ENCODE measurements at places on chromosomes 2 and 18.

DNA sequence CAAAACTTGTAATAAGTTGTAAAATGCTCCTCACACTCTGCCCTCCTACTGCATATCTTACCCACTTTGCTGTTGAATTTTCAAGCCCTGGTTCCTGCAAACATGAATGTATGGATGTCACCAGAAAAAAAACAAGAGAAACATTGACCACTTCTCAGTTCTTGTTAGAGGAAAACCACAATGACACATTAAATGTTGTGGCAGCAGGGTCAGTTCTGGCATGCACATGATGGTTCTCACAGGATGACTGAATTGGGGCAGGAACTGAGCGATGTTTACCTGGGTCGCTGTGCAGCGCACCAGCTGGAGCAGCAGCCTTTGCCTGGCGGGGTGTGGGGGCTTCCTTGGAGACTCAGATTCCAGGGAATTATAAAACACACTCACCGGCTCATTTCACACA, 14.0 kb upstream of the PRKCE start:
- no peak for DNase-seq

- no peak for DNase-seq
Observed at GRCh38 chr2:134336352-134336751, 82.5 kb downstream of the MGAT5 start.

- DNase-seq: no peak
Observed at GRCh38 chr2:81853341-81853740, 1548.8 kb upstream of the LRRTM1 start.

DNA sequence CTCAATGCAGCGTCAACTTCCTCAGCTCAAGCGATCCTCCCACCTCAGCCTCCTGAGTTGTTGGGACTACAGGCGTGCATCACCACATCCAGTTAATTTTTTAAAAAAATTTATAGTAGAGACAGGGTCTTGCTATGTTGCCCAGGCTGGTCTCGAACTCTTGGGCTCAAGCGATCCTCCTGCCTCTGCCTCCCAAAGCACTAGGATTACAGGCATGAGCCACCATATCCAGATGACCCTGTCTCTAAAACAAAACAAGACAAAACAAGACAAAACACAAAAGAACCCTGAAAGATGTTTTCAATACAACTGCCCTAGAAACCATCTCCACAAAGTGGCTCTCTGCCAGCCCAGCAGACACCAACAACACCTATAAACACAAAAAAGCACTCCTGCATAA, 31.4 kb downstream of the ANKRD29 start:
- no peak for DNase-seq

DNA sequence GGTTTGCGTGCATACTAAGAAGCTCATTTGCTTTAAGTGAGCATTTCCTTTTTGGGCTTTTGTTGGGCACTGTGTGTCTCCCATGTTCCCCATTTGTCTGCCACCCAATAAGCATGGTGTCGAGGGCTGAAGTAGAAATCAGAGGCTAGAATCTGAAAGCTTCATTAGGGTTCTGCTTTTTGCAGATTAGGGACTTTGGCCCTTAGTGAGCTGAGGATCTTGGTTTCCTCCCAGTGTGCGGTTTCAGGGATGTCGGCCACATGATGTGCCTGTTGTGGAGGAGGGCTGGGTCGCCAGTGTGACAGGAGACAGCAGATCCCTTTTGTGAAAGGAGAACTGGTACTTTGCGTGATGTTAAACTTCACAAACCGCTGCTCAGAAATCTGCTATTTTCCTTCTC, 41.1 kb downstream of the PLEKHB2 start:
- no peak for DNase-seq

DNA sequence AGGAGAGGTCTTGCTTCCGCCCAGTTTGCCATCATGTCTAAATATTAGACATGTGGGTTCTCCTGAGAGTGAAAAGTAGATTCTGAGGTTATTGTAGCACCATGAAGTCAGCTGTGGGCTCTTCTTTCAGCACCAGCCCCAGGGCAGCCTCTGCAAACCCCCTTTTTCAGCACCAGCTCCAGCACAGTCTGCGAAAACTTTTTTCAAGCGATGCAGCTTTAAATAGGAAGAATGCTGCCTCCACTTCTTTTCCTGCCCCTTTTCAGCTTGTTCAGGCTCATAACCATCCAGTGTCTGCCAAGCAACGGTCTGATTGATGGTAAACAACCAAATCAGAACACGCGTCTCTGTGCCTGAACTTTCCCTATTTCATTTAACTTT, at the start of gene COL5A2:
Gene COL5A2, minus strand, starts transcription at position 192 of the 381 bp plus-strand sequence. Its CDS starts 157 bp downstream, at position 35.
- no peak for DNase-seq

DNA sequence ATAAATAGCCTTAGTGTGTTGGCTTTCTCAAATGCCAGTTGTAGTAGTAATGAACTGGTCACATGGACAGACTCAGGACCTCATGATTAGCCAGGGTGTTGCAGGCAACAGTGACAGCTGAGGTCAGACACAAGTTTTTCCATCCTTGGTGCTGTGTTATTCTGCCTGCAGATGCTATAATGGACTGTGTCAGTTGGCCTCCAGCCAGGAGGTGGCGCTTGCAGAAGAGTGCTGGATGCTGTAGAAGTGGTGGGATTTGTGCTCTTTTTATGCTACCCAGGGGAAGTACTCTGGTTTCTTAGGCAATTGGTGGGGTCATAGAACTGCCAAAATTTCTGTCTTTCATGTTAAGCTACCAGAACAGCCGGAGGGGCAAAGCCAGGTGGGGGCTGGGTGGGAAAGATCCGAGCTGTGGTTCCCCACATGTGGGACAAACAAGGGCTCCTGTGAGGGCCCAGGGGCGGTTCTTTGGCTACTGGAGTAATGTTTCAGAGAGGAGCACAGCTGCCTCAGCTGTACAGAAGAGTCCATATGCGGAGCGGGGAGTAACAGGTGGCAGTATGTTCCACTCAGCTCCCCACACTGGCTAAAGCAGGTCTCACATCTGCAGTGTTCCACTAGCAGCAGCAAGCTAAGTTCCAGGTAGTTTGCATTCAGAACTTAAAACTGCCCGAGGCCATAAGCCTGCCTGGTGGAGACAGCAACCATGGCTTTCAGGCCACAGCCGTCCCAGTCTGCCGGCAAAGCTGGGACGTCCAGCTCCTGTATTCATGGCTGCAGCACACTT, 104.4 kb downstream of the GULP1 start:
- no peak for DNase-seq

GRCh38 chr2:239866350-239866749, 158.8 kb downstream of the NDUFA10 start:
- no peak for DNase-seq

DNA sequence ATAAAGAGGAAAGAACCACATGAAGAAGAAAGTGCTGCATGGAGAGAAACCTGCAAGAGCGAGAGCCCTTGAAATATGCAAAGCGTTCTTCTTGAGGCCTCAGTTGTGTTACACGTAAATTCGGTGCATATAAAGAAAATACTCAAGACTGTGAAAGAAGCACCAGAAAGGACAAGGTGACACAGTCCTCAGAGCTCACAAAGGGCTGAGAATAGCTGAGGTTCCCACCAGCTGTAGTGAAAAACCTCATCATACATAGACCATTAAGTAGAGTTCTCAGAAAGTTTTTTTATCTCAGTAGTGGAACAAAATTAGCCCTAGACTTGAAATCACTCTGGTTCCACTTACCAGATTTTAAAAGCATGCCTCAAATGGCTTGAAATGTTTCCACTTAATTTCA, 980.7 kb upstream of the CRIM1 start:
- DNase-seq: no peak

GRCh38 chr18:24104486-24104885, 34.4 kb upstream of the CABYR start:
- DNase-seq: no peak
